ENCODE measurements at places on chromosomes 13 and 19.

- DNase-seq: no peak
Measured at GRCh38 chr13:25213715-25214114, 41.6 kb upstream of the AMER2 start.

GRCh38 chr13:19767966-19768365 is 14.8 kb downstream of the PSPC1 start:
- no peak for DNase-seq

DNA sequence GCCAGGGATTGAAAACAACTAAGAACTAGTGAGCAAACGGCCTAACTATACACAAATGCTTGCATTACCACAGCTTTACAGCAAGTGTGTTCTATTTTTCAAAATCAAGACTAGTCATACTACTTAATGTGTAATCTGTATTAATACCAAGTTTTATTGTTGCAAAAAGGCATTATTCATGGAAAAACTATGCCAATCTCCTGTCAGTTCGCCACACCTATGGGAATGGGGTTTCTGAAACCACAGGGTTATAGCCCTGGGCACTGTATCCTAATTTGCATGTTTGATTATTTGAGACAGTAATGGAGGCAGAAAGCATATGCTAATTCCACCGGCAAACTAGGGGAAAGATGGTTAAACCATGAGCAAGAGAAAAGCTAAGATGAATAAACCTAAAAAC is 14.3 kb downstream of the GAS6 start:
- DNase-seq: no peak

DNA sequence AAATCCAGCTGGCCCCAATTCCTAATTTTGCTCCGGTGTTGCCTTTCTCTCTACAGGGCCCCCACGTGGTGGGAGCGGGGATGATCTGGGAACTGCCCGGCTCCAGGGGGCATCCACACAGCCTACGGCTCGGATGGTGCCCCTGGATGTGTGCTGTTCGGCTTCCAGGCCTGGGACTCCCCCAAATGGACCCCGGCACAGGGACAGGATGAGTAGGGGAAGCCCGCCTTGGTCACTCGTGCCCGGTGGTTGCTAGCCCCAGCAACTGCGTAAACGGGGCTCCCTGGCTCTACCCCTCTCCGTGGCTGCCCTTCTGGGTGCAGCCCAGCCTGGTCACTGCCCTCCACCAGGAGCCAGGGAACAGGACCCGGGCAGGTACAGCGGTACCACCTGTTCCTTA is 111.5 kb downstream of the TEX26 start:
- no peak for DNase-seq

DNA sequence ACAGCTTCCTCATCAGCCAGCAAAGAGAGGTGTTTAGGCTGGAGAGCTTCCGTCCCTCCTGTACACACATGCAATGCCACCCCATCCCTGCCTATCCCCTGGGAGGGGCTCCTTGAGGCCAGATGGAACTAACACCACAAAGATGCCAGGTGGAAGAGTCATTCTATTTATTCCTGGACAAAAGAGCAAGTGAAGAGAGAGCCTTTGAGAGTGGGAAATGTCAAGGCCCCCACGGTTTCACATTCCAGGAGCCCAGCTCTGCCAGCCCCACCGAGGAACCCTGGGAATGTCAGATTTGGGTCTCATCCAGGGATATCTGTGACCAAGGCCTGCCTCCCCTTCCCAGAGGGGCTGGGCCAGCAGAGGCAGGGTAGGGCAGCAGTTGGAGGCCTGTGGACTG is 30.8 kb upstream of the IGFL1 start:
- no peak for DNase-seq

DNA sequence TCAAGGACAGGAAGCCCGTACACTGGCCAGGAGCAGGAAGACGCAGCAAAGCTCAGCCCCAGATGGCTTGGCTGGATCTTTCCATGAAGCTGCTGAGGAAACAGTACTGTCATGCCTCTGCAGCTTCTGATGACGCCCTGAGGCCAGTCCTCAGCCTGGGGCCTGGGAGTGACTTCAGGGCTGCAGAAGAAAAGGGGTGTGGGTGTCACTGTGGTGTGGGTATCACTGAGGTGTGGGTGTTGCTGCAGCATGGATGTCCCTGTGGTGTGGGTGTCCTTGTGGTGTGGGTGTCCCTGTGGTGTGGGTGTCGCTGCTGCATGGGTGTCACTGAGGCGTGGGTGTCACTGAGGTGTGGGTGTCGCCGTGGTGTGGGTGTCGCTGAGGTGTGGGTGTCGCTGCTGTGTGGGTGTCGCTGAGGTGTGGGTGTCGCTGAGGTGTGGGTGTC is 12.0 kb upstream of the GAS6 start:
- DNase-seq: no peak
